ENCODE measurements at places on chromosomes 4 and X. TPM values are rescaled to one million over a fixed set of nuclear protein-coding genes. Genes with fewer than 3 reads are reported as not detected.

HELQ gene
- 11.1 TPM for total RNA-seq

- DNase-seq, result no peak
Observed at GRCh38 chr4:123046096-123046495, 123.7 kb upstream of the NUDT6 start.

GRCh38 chrX:69323786-69324720, 158.8 kb upstream of the PJA1 start:
- DNase-seq, result no peak

TMEM154 gene
- total RNA-seq, result 1.6 TPM

GRCh38 chrX:136967966-136968365, 65.8 kb downstream of the GPR101 start:
- no peak for DNase-seq

DNA sequence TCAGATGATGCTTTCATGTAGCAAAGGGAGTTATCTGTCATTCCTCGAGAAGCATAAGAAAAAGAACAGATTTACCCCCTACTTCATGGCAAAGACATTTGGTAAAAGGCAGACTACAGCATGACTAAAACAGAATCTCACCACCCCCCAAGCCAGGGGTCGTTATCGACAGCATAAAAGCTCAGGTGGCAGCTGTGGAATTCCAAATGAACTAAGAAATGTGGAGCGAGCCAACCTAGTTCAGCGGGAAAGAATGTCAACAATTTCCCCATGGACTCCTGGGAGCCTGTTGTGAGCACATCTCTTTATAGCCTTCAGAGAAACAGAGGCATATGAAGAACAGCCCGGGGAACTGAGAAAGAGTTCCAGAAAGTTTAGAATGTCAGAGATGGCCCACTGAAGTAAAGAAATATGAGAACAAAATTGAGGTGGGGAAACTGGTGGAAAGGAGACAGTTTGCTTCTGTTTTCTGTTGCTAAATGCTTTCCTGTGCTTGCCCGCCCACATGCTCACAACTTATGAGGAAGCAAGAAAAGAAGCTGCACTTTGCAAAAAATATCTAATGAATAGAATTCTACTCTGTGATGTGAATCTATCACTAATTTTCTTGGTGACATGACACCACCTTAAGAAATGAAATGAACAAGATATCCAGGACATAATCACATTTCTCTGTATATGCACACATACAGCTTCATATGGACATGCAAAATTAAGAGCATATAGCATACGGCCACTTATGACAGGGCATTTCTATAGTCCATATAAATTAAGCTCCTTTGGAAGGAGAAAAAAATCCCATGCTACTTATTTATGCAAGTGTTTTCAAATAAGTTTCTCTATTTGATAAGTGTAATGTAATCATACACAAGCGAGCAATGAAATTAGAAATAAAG, 135.3 kb upstream of the MID1 start:
- DNase-seq, result no peak

BRS3 gene
- not detected for total RNA-seq

DNA sequence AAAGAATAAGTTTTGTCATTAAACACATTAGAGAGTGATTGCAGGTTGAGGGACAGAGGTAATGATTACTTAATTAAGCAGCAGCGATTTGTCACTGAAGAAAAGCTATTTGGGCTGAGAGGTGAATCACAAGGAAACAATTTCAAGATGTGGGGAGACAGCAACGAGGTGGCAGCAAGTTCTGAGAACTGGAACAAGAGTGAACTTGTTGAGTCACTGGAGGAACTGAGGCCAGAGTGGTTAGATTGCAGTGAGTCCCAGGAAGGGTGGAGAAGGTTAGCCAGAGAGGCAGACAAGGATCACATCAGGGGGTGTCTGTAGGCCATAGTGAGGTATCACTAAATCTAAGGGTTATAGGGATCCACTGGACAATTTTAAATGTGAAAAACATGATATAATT, 57.9 kb upstream of the TMPRSS11A start:
- DNase-seq, result no peak

GRCh38 chr4:107935246-107935645, 3.9 kb downstream of the CYP2U1 start:
- DNase-seq, result no peak

- peak; percentile 55 for DNase-seq
Observed at GRCh38 chrX:121858867-121859647, 811.6 kb downstream of the GLUD2 start.

- peak; percentile 96 for DNase-seq
Observed at GRCh38 chr4:140153718-140154571, at the start of gene MAML3. MAML3 (minus strand) TSS chr4:140154184; CDS start chr4:140153327, 857 bp downstream.

- DNase-seq, result peak; percentile 47
Observed at GRCh38 chr4:5932035-5932568, 39.2 kb upstream of the CRMP1 start.

MAGEB17 gene
- 0.30 TPM for total RNA-seq

DNA sequence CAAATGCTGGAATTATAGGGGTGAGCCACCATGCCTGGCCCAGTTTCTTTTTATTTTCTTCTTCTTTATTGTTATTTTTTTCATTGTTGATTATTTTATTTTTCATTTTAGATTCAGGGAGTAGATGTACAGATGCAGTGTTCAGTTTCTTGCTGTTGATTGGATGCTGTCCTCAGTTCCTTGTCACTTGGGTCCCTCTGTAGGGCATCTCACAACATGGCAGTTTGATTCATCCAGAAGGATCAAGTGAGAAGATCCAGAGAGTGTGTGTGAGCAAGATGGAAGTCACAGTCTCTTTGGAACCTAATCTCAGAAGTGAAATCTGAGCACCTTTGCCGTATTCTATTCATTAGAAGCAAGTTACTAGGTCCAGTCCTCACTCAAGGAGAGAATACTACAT, 20.9 kb downstream of the HMGB3 start:
- no peak for DNase-seq

DNA sequence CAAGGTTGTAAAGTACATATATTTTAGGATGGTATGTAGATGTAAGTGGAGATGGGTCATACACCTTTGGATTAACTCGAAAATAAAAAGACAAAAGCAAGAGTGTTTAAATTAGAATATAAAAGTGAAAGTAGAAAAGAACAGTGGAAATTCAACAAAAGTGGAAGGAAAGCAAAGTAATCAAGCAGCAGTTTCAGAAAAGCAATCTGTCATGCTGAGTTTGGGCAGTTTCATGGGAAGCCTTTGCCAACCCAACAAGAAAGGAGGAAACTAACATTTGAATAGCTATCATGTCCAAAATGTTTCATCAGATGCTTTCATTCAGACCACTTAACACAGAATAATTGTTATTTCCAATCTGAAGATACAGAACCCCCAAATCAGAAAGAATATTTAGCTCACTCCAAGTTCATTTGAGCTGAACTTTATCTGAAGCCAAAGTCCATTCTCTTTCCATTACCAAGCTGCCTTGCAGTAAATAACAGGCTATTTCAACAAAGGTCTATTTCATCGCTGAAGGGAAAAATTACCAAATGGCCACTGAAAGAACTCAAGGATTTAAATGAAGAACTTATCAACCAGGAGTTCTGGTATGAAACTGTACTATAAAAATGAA, 1.8 kb upstream of the EXOSC9 start:
- no peak for DNase-seq

ITIH6 gene
- total RNA-seq, result not detected

- DNase-seq, result no peak
Observed at GRCh38 chrX:154096140-154097002, 1.1 kb downstream of the MECP2 start.

BTC gene
- 0.35 TPM for total RNA-seq

- no peak for DNase-seq
Observed at GRCh38 chr4:22670956-22671355, 21.8 kb upstream of the GBA3 start.
